ENCODE measurements at places on chromosomes 2 and 18.

DNA sequence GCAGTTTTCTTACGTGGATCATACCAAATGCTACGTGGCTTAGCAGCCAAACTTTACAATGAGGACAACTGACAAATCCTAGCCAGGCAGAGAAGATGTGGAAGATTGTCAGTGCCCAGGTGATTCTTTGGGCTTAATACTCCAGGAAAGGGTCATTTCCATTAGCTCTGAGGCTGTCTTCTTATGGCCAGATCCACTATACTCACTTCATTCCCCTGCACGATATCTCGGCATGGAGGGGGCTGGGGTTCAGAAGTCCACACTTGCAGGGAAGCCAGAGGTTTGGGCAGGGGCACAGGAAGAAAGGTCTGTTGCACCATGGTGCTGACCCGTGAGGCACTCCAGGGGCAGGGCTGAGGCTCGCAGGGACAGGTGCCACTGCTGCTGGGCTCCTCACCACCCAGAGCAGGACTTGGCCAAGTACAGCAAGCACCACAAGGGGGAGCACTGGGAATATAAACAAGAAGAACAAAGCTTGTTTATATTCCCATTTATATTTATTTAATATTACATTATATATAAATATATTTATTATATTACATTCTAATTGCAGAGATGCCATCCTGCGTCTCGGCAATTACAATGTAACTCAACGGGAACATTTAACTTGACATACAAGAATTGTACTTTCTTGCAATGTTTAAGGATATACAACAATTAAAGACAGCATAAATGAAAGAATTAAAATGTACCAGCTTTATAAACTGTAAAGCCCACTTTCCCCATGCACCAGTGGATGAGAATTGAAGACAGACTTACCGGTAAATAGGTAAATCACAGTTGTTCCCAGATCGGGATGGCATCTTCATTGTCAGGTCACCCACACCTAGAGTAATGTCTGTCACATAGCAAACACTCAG, 27.2 kb downstream of the CLUL1 start:
- DNase-seq: peak; percentile 85
- H3K27me3 ChIP-seq: peaks cover 2% of the 10 kb centered on the region
- H3K36me3 ChIP-seq: no peaks in the 10 kb centered on the region

DNA sequence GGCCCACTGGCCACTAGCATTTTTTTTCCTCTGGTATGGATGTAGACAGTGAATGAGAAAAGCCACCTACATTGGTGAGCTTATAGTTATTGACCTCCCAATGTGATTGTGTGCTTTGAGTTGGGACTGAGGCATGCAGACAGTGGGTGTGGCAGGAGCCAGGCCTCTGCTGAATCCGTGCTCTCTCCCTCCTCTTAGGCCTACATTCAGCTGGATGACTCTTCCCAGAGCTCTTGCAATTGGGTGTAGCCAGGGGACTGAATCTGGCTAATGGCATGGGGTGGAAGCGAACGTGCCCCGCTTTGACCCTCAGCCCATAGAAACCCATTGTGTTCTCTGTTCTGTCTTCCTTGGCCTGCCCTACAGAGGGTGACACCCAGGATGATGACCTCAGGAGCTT, 698.3 kb upstream of the HS6ST1 start:
- H3K27me3 ChIP-seq: no peaks in the 10 kb centered on the region
- H3K4me1 ChIP-seq: no peaks in the 10 kb centered on the region
- no peak overlapping the region for H3K27ac ChIP-seq
- no peaks in the 10 kb centered on the region for H3K36me3 ChIP-seq
- H3K4me3 ChIP-seq: no peak overlapping the region

GRCh38 chr2:211175956-211176355, 619.6 kb downstream of the CPS1 start:
- no peaks in the 10 kb centered on the region for H3K27me3 ChIP-seq
- DNase-seq: no peak
- no peaks in the 10 kb centered on the region for H3K4me1 ChIP-seq
- H3K36me3 ChIP-seq: no peaks in the 10 kb centered on the region
- no peak overlapping the region for H3K27ac ChIP-seq

DNA sequence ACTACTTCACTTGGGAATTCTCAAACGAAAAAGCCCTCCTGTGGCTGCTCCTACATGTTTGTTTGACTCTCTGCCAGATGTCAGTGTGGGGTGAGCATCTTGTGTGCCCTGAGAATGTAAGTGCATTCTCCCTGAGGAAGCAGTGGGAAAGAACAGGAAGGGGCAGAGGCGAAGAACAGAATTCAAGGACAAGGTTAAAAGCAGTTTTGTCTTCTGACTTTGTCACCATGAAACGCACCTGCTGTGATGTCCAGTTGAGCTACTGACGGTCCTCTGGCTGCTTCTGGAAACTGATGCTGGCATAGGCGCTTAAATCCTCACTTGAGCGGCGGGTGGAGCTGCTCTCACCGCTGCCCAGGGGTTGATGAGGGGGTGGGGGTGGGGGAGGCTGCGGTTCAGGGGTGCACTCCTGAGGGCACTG, 4.9 kb downstream of the IRS1 start:
- H3K4me1 ChIP-seq: peaks cover 61% of the 10 kb centered on the region
- H3K27ac ChIP-seq: no peak overlapping the region
- DNase-seq: no peak
- no peak overlapping the region for H3K4me3 ChIP-seq

GRCh38 chr2:205776720-205777119, 94.4 kb downstream of the NRP2 start:
- H3K4me1 ChIP-seq: peaks cover 11% of the 10 kb centered on the region
- no peak overlapping the region for H3K27ac ChIP-seq
- no peaks in the 10 kb centered on the region for H3K36me3 ChIP-seq
- DNase-seq: no peak
- H3K27me3 ChIP-seq: peaks cover 11% of the 10 kb centered on the region

GRCh38 chr2:49288113-49288705, 133.9 kb upstream of the FSHR start:
- no peaks in the 10 kb centered on the region for H3K36me3 ChIP-seq
- H3K4me3 ChIP-seq: no peak overlapping the region
- no peak for DNase-seq
- H3K4me1 ChIP-seq: no peaks in the 10 kb centered on the region

DNA sequence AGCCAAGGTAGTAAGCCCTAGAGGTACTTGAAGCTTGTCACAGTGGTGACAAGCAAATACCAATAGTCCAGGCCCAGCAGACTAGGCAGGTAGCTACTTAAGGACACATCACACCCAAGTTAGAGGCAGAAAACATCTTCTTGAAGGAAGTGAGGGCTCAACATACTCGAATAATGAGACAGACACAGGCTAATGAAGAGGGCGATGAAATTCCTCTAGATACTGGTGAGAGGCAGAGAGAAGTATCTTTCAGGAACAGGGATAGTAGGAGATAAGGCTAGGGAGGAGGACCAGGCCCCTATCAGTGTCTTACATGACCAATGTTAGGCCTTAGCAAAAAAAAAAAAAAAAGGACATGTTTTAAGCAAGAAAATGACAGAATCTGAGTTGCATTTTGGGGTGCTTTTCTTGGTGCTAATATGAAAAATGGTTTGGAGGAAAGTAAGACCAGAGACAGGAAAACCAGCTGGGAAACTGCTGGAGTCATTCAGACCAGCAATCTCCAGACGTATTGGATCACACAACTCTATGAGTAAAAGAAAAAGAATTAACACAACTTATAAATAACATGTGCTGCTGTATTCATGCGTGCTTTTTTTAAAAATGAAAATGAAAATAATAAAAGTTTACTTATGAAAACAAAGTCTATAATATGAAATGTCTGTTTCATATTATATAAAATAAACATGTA, 37.7 kb downstream of the COBLL1 start:
- DNase-seq: no peak
- H3K4me1 ChIP-seq: peaks cover 3% of the 10 kb centered on the region
- no peaks in the 10 kb centered on the region for H3K36me3 ChIP-seq
- no peak overlapping the region for H3K4me3 ChIP-seq
- no peaks in the 10 kb centered on the region for H3K27me3 ChIP-seq
